Stimulated activated CD4-positive, alpha-beta T cell treated with anti-CD3 and anti-CD28 coated beads, Interleukin-4, amount 100 ng/mL, for 1 hour (primary cell): ENCODE measurements at places on chromosomes 3 and 15.
A peak's percentile ranks its signal among the peaks of the same experiment; 100 is the strongest.

DNA sequence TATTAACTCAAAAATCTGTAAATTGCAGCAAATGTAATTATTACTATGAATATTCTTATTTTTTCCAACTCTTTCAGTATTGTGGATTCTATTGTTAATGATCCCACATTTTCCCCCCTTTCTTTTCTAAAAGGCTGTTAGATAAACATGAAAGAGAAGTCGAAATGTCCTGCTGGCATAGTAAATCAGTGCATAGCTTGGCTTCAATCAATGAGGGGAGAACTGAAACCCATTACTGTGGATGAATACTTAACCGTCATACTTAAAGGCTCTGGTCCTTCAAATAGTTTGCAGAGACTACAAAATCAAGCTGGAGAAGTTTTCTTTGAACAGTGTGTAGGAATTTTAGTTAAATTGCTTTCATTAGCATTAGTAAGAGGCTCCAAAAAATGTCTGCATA lies 667.9 kb downstream of the CADM2 start:
- no peak for DNase-seq

GRCh38 chr15:81120069-81120468 lies 14.0 kb upstream of the CFAP161 start:
- no peak for DNase-seq

DNA sequence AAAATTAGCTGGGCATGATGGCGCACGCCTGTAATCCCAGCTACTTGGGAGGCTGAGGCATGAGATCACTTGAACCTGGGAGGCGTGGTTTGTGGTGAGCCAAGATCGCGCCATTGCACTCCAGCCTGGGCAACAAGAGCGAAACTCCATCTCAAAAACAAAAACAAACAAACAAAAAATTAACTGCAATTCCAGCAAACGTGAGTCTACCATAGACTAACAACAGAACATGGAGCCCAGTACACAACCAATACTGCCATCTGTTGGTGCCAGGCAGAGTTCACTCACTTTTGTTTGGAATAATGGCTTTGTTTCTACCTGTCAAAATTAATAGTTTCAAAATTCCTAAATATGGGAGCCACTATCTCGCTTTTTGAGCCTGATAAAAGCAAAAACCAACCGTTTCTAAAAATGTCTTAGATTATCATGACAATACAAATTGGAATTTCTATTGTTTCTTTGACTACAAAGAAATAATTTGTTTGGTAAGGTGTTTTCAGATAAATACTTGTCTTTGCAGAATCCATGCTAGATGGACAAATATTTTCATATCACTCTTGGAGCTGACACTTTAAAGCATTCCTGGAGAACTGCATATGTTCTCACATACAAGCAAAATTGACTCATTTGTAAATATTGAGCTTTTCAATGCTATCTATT lies 45.0 kb downstream of the GPR176 start:
- no peak for DNase-seq

DNA sequence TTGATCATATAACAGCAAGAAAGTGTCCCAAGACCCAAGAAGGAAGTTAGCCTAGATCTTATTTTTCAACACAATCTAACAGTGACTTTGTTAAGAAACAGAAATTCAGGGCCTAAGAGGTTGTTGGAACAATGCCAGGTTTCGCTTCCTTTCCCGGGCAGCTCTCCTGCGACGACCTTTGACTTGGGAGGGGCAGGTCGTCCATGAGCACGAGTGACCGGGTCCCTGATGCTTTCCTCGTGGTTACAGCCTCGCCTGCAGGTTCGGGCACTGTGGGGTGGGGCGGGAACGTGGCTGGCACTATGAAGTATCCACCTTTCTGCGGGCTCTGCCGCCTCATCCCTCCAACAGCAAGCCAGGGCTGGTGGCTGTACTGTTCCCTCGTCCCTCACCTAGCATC lies 90.1 kb upstream of the RGMA start:
- DNase-seq, result no peak

DNA sequence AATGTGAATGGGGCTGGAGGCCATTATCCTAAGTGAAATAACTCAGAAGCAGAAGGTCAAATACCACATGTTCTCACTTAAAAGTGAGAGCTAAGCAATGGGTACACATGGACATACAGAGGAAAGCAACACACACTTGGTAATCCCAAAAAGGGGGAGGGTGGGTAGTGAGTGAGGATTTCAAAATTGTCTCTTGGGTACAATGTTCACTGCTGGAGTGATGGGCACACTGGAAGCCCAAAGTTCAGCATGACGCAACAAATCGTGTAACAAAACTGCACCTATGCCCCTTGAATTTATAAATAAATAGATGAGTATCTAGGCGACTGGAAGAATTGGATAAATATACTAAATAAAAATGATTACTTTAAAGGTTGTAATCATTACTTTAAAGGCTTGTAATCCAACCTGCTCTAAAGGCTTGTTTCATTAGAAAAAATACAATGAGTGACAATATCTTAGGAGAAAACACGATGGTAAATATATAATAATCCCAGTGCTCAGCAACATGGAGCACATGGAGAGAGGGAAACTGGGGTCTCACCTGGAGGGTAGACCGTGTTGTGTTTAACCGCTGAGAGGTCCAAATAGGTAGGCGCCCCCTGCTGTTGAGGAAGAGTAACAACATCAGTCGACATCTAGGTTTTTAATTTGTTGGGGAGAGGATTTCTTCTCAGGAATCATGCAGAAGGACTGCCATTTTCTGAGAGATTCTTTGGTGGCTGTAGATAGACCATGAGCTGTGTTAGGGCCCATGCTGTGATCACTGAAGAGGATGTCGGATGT lies 78.5 kb upstream of the ROBO1 start:
- no peak for DNase-seq

GRCh38 chr3:81468391-81468790 lies 293.1 kb downstream of the GBE1 start:
- DNase-seq, result no peak

DNA sequence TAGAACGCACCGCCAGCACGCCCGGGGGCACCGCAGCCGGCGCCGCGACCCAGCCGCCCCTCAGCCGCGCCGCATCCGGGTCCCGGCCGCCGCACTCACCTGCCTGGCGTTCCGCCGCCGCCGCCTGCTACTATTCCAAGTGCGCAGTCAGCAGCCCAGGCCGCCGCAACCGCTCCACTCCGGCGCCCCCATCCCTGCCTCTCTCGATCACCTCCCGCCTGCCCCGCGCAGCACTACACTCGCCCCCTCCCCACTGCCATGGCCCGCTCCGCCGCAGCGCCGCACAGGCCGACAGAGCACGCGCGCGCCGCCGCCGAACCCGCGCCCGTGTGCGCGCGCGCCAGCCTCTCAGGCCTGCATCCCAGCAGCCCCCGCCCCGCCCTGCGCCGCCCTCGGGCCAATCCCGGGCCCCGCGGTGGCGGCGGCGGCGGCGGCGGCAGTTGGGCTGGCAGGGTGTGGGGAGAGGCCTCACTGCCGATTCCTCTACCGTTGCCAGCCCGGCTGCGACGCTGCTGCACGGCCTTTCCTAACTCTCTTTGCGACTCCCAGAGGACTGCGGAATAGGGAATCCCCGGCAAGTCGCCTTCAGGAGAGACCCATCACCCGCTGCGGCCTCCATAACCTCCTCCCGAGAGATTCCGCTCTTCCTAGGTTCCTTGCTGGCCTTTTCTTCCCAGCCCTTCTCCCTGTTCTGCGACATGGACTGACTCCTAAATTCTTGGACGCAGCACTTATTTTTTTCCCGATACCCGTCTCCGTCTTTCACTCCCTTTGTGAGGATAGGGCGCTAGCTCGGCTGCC lies at the start of gene PIK3CB:
PIK3CB (minus strand) TSS at position 333 of the 801 bp plus-strand sequence. CDS start 75,585 bp downstream, outside the sequence.
- peak; percentile 92 for DNase-seq

DNA sequence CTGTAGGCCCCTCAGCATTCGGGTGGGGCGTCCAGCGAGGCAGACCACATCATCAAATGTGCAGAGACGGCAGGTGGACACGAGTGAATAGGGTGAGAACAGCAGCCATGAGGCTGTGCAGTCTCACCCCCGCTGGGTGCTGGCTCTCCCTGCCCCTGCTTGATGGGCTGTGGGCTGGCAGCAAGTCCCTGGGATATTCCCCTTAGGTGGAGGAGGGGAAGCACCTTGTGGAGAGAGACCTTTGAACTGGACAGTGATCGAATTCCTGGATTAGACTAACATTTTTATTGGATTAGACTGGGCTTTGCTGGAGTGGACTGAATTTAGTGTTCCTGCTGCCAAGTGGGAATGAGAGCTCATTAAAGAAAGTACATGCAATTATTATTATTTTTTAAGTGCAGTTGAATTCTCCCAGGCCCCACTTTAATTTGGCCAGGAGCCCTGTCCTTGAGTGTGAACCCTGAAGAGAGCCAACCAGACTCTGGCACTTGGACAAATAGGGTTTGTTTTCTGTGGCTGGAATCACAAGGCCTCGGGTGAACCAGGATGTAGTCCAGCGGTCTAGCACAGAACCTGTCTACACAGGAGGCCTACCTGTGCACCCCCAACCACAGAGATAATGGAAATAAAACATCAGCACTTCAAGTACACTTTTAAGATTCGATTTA lies 193.1 kb downstream of the ABHD5 start:
- DNase-seq, result no peak

GRCh38 chr15:26970712-26971210 lies at the start of gene GABRG3:
TSS of gene GABRG3 (plus strand) at chr15:26971181.
- DNase-seq, result no peak

DNA sequence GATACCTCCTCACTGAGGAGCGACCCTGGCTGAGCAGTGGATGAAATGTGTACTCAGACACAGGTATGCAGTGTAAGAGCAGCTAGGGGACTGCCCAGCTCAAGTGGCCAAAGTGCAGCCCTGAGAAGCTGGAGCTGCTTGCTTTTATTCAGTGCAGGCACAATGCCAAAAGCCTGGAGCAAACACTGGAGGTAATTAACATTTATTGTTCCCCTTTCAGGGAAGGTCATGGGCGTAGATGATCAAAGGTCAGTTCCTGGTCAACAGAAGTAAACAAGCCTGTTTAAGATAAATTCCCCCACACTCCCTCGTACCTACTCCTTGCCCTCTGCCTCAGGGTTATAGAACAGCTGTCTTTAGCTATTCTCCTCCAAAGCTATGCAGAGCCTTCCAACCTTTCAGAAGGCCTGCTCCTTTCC lies 17.5 kb downstream of the PLA2G4F start:
- no peak for DNase-seq

GRCh38 chr15:68849497-68849896 lies 28.8 kb upstream of the ANP32A start:
- no peak for DNase-seq

DNA sequence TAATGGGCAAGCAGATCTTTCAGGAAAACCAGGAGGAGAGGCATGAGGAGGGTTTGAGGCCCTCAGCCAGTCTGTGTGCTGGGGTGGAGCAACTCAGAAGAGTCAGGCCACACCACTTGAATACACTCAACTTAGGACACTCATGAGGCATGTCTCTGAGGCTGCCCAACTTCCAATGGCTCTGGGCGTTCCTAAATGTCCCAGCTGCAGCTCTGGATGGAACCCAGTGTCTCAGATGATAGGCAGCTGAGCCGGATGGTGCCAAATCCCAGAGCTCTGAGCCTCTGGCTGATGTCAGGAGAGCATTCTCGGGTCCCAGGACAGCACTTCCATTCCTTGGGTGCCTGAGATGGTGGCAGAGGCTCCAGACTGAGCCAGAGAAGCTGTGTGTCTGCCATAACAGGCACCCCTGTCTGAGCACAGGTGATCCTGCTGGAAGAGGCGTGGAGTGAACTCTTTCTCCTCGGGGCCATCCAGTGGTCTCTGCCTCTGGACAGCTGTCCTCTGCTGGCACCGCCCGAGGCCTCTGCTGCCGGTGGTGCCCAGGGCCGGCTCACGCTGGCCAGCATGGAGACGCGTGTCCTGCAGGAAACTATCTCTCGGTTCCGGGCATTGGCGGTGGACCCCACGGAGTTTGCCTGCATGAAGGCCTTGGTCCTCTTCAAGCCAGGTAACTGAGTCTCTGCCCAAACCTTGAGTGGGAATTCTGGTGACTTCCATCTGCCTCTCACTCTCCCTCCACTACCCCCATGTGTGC lies 2.8 kb downstream of the NR2E3 start:
- DNase-seq, result no peak

DNA sequence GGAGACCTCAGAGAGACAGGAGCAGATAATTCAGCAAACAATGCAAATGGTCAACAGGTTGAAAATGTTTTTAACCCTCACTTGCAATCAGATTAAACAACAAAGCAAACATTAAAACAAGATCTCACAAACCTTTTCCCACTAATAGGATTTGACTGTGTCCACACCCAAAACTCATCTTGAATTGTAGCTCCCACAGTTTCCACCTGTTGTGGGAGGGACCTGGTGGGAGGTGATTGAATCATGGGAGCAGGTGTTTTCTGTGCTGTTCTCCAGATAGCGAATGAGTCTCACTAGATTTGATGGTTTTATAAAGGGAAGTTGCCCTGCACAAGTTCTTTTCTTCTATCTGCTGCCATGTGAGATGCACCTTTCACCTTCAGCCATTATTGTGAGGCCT lies 1.3 kb upstream of the LYSMD4 start:
- no peak for DNase-seq

GRCh38 chr3:176514297-176514696 lies 683.0 kb downstream of the TBL1XR1 start:
- no peak for DNase-seq

GRCh38 chr15:70387081-70387480 lies 289.4 kb upstream of the TLE3 start:
- no peak for DNase-seq

GRCh38 chr3:160564258-160564911 lies 986 bp downstream of the KPNA4 start:
- DNase-seq, result no peak

DNA sequence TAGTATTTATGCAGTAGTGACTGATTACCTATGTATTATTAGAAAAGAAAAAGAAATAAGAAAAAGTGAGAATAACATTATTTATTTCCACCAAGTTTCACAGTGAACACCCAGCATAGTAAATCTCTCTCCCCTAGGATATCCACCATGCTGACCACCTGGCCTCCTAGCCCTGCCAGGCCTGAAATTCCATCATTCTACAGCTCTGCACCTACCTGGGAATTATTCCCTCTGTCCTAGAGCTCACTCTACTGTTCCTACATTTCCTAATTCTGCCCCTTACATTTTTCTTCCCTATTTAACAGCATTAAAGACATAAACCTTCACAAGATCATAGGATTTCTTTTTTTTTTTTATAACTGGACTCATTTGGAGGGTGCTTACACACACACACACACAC lies 525.3 kb upstream of the PPP2R3A start:
- no peak for DNase-seq
